ENCODE measurements at places on chromosomes 16 and 17. TPM values are rescaled to one million over a fixed set of nuclear protein-coding genes. Genes with fewer than 3 reads are reported as not detected.

DNA sequence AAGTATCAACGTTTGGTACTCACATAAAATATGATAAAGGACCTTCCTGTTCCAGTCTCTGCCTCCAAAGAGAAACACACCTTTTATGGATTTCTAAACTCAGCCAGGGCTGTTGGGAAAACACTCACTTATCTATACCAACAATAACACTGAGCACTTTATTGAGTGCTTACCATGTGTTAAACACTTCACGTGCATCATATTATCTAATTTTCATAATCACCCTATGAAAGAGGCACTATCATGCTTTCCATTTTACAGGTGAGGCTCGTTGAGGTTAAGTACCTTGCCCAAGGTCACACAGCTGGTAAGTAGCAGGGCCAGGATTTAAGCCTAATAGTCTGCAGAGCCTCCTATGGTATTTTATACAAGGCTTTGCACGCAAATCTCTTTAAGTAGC lies 251.5 kb upstream of the SOX9 start:
- no peaks in the 10 kb centered on the region for H3K4me1 ChIP-seq
- no peaks in the 10 kb centered on the region for H3K27me3 ChIP-seq
- H3K36me3 ChIP-seq: no peaks in the 10 kb centered on the region
- no peak overlapping the region for H3K27ac ChIP-seq
- H3K4me3 ChIP-seq: no peak overlapping the region

GRCh38 chr17:83042522-83043158 lies 36.8 kb upstream of the METRNL start:
- no peak for DNase-seq
- no peaks in the 10 kb centered on the region for H3K36me3 ChIP-seq
- H3K27ac ChIP-seq: no peak overlapping the region
- no peaks in the 10 kb centered on the region for H3K4me1 ChIP-seq

CLEC3A gene
- not detected for total RNA-seq

SYCE1L gene
- total RNA-seq: 1.1 TPM

DNA sequence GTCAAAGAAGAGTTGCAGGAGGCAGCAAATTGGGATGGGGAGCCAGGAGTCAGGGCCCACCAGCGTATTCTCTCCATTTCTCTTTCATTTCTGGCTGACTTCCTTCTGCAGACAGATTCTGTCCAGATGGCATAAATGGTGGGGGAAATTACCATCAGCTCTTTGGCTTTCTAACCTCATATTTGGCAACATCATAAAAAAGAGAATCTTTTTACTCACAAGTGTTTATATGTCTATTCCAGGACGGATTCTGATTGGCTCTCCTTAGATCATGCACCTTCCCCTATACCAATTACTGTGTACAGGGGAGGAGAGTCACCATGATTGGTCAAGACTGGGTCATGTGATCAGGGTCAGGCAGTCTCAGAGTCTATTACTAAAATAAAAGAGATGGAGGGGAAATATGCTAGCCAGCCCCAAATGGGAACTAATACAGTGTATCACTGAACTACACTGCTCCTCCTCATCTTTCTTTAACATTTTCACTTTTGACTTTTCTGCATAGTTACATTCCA lies 537.1 kb upstream of the EEF2KMT start:
- no peaks in the 10 kb centered on the region for H3K36me3 ChIP-seq
- DNase-seq: no peak
- no peaks in the 10 kb centered on the region for H3K27me3 ChIP-seq
- H3K27ac ChIP-seq: no peak overlapping the region
- no peaks in the 10 kb centered on the region for H3K4me1 ChIP-seq

MYH2 gene
- not detected for total RNA-seq

- H3K27ac ChIP-seq: no peak overlapping the region
- H3K4me3 ChIP-seq: no peak overlapping the region
- H3K36me3 ChIP-seq: no peaks in the 10 kb centered on the region
- no peaks in the 10 kb centered on the region for H3K4me1 ChIP-seq
Measured at GRCh38 chr16:81421126-81421525, 23.5 kb upstream of the CMIP start.

YWHAE gene
- total RNA-seq: 505 TPM

DNA sequence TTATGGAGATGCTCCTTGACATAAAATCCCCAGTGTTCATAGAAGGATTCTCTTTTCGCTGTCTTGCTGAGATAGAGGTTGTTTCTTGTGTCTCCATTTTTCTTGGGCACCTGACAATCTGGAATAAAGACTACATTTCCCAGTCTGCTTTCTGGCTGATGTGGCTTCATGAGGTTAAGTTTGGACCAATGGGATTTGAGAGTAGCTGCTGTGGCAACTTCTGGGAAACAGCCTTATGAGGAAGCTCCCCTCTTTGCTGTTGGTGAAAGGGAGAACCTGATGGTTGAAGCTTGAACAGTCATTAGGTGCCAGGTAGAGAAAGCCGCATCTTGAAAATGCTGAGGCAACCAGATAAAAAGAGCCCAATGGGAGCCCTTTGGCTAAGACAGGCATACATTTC lies 24.4 kb downstream of the HS3ST4 start:
- DNase-seq: no peak
- H3K4me1 ChIP-seq: no peaks in the 10 kb centered on the region
- H3K4me3 ChIP-seq: no peak overlapping the region
- no peak overlapping the region for H3K27ac ChIP-seq

GRCh38 chr17:49375544-49375943 lies 13.5 kb upstream of the ZNF652 start:
- no peaks in the 10 kb centered on the region for H3K4me1 ChIP-seq
- no peaks in the 10 kb centered on the region for H3K36me3 ChIP-seq
- H3K27ac ChIP-seq: no peak overlapping the region
- H3K27me3 ChIP-seq: no peaks in the 10 kb centered on the region

ZNF469 gene
- 0.44 TPM for total RNA-seq

GRCh38 chr16:11689031-11689840 lies 21.0 kb downstream of the SNN start:
- H3K27me3 ChIP-seq: no peaks in the 10 kb centered on the region
- peaks cover 6% of the 10 kb centered on the region for H3K4me1 ChIP-seq
- peaks cover 9% of the 10 kb centered on the region for H3K36me3 ChIP-seq
- H3K4me3 ChIP-seq: no peak overlapping the region
- H3K27ac ChIP-seq: no peak overlapping the region

GRCh38 chr17:14840616-14841231 lies 424.4 kb downstream of the PMP22 start:
- peaks cover 12% of the 10 kb centered on the region for H3K4me1 ChIP-seq
- no peak overlapping the region for H3K27ac ChIP-seq
- DNase-seq: no peak
- H3K4me3 ChIP-seq: no peak overlapping the region
- no peaks in the 10 kb centered on the region for H3K36me3 ChIP-seq
- no peaks in the 10 kb centered on the region for H3K27me3 ChIP-seq

- no peak overlapping the region for H3K27ac ChIP-seq
- no peak overlapping the region for H3K4me3 ChIP-seq
- H3K27me3 ChIP-seq: no peaks in the 10 kb centered on the region
- H3K36me3 ChIP-seq: no peaks in the 10 kb centered on the region
Measured at GRCh38 chr17:57470906-57471305, 214.6 kb downstream of the MSI2 start.

PITPNM3 gene
- 14.0 TPM for total RNA-seq

GRCh38 chr17:82528484-82529265 lies 9.1 kb downstream of the FOXK2 start:
- H3K27ac ChIP-seq: peak overlapping the region; percentile 72
- H3K36me3 ChIP-seq: no peaks in the 10 kb centered on the region
- H3K4me3 ChIP-seq: no peak overlapping the region
- no peaks in the 10 kb centered on the region for H3K27me3 ChIP-seq
- H3K4me1 ChIP-seq: peaks cover 55% of the 10 kb centered on the region
- DNase-seq: no peak

DNA sequence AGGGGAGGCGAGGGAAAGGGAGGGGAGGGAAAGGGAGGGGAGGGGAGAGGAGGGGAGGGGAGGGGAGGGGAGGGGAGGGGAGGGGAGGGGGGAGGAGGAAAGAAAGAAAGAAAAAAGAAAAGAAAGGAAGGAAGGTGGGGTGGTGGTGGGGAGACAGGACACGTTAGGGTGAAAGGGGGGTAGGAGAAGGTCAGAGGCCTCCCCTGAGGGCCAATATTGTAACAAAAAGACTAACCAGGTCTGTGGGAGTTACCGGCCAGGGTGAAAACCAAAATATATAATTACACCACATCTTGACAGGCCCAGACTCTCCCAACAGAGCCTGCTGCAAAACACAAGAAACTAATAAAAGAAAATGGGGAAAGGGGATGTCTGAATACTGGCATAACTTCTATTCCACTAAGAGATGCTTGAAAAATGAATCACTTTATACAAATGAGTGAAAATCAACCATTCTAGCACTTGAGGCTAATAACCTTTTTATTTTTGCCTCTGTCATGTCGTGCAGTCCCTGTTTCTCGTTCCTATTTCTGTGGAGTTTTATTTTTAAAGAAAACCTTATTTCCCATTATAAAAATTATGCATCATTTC lies 10.0 kb downstream of the WDR45B start:
- H3K4me3 ChIP-seq: no peak overlapping the region
- no peaks in the 10 kb centered on the region for H3K27me3 ChIP-seq
- no peak for DNase-seq
- peak overlapping the region; percentile 90 for H3K27ac ChIP-seq
- H3K4me1 ChIP-seq: peaks cover 60% of the 10 kb centered on the region

DNA sequence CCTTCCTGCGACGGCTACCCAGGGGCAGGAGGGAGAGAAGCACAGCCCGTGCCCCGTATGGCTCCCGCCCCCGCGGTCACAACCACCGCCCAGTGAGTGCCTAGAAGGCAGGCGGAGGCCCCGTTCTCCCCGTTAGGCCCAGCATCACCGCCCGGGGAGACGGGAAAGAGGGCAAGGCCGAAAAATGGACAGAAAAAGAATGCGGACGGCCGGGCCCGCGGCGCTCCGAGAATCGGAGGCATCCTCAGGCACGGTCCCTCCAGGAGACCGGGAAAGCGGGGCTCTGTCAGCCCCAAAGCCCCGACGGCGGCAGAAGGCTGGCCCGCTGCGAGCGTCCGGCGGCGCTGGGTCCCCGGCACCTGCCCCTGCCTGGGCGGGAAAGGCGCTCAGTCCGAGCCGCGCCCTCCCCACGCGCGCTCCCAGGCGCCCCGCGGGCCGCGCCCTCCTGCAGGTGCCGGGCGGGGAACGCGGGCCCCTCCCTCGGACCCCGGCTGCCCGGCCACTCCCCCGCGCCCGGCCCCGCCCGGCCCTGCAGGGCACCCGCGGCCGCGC lies 407 bp downstream of the MCRIP1 start:
- H3K27ac ChIP-seq: peak overlapping the region; percentile 88
- H3K4me3 ChIP-seq: peak overlapping the region; percentile 45
- DNase-seq: no peak
- no peaks in the 10 kb centered on the region for H3K27me3 ChIP-seq

NTN3 gene
- not detected for total RNA-seq

DNA sequence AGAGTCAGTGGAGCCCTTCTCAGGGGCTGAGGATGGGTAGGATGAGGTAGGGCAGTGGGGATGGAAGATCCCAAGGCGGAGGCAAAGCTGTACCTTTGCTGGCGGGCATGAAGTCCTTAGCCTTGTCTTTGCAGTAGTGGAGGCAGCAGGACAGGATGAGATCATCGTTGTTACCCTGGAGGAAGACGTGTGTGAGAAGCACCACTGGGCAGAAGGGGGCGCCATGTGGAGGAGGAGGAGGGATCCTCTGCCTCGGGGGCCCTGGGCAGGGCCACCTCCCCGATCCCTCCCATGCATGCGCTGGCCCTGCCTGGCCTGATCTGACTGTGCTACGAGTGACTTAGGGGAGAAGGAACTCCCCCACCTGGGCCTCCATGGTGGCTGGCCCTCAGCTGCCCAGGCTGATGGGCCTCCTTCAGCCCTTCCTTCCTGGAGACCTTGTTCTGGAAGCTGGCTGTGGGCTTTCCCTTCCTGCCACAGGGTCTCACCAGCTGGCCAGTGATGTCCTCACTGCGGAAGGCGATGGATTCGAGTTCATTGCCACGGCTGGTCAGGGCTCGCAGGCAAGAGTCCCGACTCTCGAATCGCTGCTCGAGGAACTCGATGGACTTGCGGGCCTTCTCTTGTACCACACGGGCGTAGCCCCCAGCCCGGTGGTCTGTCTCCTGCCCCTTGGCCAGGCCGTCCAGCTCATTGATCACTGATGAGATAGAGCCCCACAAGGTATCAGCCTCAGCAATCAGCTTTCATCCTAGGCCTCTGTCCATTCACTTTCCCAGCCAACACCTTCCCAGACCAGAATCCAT lies 10.3 kb downstream of the HIC1 start:
- H3K36me3 ChIP-seq: peaks cover 96% of the 10 kb centered on the region
- peaks cover 67% of the 10 kb centered on the region for H3K4me1 ChIP-seq
- peak overlapping the region; percentile 93 for H3K27ac ChIP-seq
- H3K27me3 ChIP-seq: no peaks in the 10 kb centered on the region
- H3K4me3 ChIP-seq: no peak overlapping the region

- peaks cover 23% of the 10 kb centered on the region for H3K4me1 ChIP-seq
- H3K36me3 ChIP-seq: no peaks in the 10 kb centered on the region
- peak overlapping the region; percentile 97 for H3K27ac ChIP-seq
- H3K4me3 ChIP-seq: peak overlapping the region; percentile 85
- no peak for DNase-seq
Measured at GRCh38 chr17:42459256-42459800, 650 bp downstream of the ATP6V0A1 start.

GRCh38 chr17:36749493-36749892 lies 148.1 kb downstream of the MRM1 start:
- no peak for DNase-seq
- H3K27me3 ChIP-seq: no peaks in the 10 kb centered on the region
- H3K4me1 ChIP-seq: no peaks in the 10 kb centered on the region
- H3K27ac ChIP-seq: no peak overlapping the region

GPRC5C gene
- 21.6 TPM for total RNA-seq

SYNGR3 gene
- 1.0 TPM for total RNA-seq

CDC27 gene
- total RNA-seq: 40.6 TPM

GRCh38 chr17:61400717-61401388 lies 1.2 kb downstream of the TBX2 start:
- H3K36me3 ChIP-seq: no peaks in the 10 kb centered on the region
- DNase-seq: no peak
- H3K27me3 ChIP-seq: peaks cover 66% of the 10 kb centered on the region
- H3K4me3 ChIP-seq: peak overlapping the region; percentile 53

DNA sequence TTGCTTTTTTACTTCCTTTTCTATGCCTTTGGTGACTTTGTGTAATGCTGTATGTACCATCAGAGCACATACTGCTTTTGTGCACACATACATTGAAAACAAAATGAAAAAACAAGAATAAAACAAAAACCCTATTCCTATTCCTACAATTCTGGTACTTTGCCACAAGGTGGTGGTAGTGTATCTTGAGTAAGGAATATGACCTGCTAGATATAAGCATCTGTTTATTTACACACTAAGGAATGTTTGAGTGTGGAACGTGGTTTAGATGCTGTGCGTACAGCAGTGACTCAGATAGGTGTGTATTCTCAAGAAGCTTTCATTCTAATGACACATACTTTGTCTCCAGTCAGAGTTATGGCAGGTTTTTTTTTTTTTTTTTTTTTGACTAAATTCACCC lies 606.2 kb downstream of the WWOX start:
- H3K36me3 ChIP-seq: no peaks in the 10 kb centered on the region
- no peak overlapping the region for H3K27ac ChIP-seq
- DNase-seq: no peak
- no peak overlapping the region for H3K4me3 ChIP-seq
- no peaks in the 10 kb centered on the region for H3K4me1 ChIP-seq

QRICH2 gene
- total RNA-seq: 2.8 TPM

UBE2I gene
- 73.1 TPM for total RNA-seq

PPY gene
- total RNA-seq: not detected

- peak within 1 kb of the TSS; percentile 36 for H3K4me3 ChIP-seq
- peaks cover 12% of the 10 kb centered on the region for H3K36me3 ChIP-seq
- no peaks in the 10 kb centered on the region for H3K27me3 ChIP-seq
Measured at GRCh38 chr17:19386974-19387920, at the start of gene MFAP4. MFAP4 (minus strand) TSS chr17:19387190; CDS start chr17:19387155, 35 bp downstream.

Measured in esophagus squamous epithelium (tissue), 5 donors.